SJCRH30 (cell line): ENCODE measurements at places on chromosomes 12 and 14. TPM values are rescaled to one million over a fixed set of nuclear protein-coding genes. Genes with fewer than 3 reads are reported as not detected.
A peak's percentile ranks its signal among the peaks of the same experiment; 100 is the strongest.

Gene CTSG
- not detected in 2 replicates for total RNA-seq

Gene ESR2
- 11.8 and 12.1 TPM in 2 replicates for total RNA-seq

Gene STX2
- total RNA-seq, result 26.9 TPM in 2 replicates

Gene ENDOU
- total RNA-seq, result not detected in 2 replicates

Gene MSI1
- 4.8 and 5.4 TPM in 2 replicates for total RNA-seq

Gene LUM
- total RNA-seq, result 1.5 and 1.7 TPM in 2 replicates

Gene MGP
- total RNA-seq, result 2.8 and 3.2 TPM in 2 replicates

Gene KLRD1
- 0.08 and 0.32 TPM in 2 replicates for total RNA-seq

Gene GLT8D2
- total RNA-seq, result 16.7 and 17.9 TPM in 2 replicates

DNA sequence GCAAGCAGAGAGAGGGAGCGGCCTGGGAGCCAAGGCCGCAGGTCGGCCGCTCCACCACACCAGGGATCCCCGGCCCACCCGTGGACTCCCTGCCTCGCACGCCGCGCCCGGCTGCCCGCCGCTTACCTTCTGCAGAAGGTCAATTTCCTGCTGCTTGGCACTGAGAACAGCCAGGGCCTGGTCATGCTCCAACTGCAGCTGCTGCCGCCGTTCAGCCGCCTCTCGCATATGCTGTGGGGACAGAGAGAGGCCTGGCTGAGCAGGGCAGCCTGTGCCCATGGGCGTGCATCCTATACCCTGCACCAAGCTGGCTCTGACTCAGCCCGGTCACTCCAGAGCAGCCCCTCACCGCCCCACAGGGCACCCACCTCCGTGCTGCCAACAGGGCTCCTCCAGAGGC lies 141.1 kb downstream of the PIWIL1 start:
- peak; percentile 34 for DNase-seq
- no peak overlapping the region for H3K4me3 ChIP-seq
- peaks cover 12% of the 10 kb centered on the region; the same call in 1 of the 2 replicates for H3K27me3 ChIP-seq
- no peaks in the 10 kb centered on the region for H3K36me3 ChIP-seq

DNA sequence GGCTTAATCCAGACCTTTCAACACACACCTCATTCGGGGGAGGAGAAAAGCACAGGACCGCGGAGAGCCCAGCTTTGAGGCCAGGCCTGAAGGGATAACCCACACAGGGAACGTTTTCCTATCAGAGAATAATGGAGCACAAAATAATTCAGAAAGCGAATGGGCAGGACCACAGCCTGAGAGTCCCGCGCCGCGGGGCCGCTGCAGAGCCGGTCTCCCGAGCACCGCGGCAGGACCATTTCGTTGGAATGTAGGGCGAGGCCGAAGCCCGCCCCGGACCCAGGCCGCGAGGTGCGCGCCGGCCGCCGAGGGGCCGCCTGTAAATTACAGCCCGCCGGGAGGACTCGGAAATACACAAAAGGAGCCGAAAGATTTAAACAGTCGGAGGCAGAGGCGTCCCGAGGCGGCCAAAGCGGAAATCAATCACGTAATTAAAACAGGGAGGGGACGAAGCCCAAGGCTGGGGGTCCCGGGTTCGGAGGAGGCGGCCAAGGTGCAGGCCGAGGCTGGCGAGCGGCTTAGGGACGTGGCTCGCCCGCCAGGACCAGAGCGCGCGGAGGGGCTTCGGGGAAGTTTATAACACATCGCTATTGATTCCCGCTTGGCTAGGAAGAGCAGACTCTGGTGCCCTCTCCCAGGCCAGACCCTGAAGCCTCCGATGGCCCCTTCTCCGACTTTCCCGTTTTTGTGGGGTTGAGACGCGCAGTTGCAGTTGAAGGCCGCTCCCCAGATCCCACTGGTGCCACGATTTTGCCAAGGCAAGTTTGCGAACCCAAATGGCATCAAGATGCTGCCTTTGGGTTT lies 6.3 kb upstream of the HOXC4 start:
- DNase-seq, result no peak
- H3K4me1 ChIP-seq, result peaks cover 12% of the 10 kb centered on the region
- no peaks in the 10 kb centered on the region for H3K36me3 ChIP-seq

GRCh38 chr14:70890826-70891659 lies 16.2 kb upstream of the PCNX1 start:
- H3K36me3 ChIP-seq, result no peaks in the 10 kb centered on the region
- no peak overlapping the region for H3K4me3 ChIP-seq
- no peaks in the 10 kb centered on the region for H3K27me3 ChIP-seq
- H3K4me1 ChIP-seq, result no peaks in the 10 kb centered on the region
- DNase-seq, result no peak

DNA sequence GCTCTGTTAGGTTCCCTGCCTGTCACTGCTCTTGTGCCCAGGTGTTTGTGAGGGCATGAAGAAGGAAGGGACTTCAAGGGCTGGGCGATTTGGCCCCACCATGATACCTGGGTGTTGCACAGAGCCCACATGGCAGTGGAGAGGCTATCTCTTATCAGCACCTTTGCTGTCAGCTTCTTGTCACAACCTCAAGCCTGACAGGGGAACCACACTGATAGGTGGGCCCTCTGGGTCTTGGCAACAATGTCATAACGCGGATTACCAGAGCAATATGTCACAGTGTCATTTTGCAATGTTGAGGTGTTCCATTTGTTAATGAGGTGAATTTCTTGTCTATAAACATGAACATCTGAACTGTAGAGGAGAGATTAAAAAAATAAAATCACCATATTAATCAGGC lies 22.9 kb upstream of the CACNA1C start:
- H3K27me3 ChIP-seq, result peaks cover 46% of the 10 kb centered on the region
- no peaks in the 10 kb centered on the region for H3K4me1 ChIP-seq
- H3K36me3 ChIP-seq, result no peaks in the 10 kb centered on the region
- DNase-seq, result no peak
- no peak overlapping the region for H3K27ac ChIP-seq

GRCh38 chr12:123912415-123913380 lies 59.9 kb downstream of the CCDC92 start:
- H3K4me3 ChIP-seq, result no peak overlapping the region
- no peak overlapping the region for H3K27ac ChIP-seq
- no peaks in the 10 kb centered on the region for H3K36me3 ChIP-seq
- peaks cover 11% of the 10 kb centered on the region; the same call in 1 of the 2 replicates for H3K4me1 ChIP-seq
- H3K27me3 ChIP-seq, result no peaks in the 10 kb centered on the region

GRCh38 chr12:4353785-4354208 lies 25.7 kb downstream of the FGF23 start:
- no peak overlapping the region for H3K27ac ChIP-seq
- H3K4me3 ChIP-seq, result no peak overlapping the region
- H3K27me3 ChIP-seq, result no peaks in the 10 kb centered on the region
- peaks cover 35% of the 10 kb centered on the region for H3K36me3 ChIP-seq

DNA sequence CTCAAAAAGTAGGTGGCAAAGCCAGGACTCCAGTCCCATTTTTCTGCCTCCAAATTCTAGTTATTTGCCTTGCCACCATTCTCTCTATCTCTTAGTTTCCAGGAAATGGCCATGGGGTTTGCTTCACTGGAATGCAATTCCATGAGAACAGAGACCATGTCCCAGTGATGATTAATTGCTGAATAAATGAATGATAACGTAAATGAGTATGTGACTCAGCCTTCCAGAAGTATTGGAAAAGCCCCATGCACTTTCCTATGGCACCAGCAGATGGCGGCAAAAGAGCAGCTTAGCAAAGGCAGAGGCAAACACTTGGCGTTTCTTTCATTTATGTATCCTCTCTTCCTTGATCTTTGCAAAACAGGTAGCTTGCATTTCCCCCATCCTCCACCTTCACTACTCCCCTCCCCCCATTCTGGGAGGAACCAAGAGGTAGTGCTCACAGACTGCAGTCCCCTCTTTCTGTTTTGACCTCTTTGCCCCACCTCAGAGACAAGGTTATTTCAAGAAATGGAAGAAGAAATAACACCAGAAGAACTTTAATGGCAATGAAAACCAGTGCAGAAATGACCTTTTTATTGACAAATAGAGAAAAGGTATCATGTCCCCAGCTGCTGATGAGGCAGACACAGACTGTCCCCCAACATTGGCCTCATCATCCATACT lies 21.3 kb downstream of the TBX3 start:
- DNase-seq, result peak; percentile 36
- H3K4me3 ChIP-seq, result no peak overlapping the region
- H3K27ac ChIP-seq, result no peak overlapping the region
- H3K4me1 ChIP-seq, result no peaks in the 10 kb centered on the region

GRCh38 chr14:34122081-34122480 lies 171.2 kb upstream of the EGLN3 start:
- no peak overlapping the region for H3K4me3 ChIP-seq
- DNase-seq, result no peak
- H3K27ac ChIP-seq, result no peak overlapping the region
- no peaks in the 10 kb centered on the region for H3K36me3 ChIP-seq
- H3K27me3 ChIP-seq, result no peaks in the 10 kb centered on the region; the same call in 1 of the 2 replicates

DNA sequence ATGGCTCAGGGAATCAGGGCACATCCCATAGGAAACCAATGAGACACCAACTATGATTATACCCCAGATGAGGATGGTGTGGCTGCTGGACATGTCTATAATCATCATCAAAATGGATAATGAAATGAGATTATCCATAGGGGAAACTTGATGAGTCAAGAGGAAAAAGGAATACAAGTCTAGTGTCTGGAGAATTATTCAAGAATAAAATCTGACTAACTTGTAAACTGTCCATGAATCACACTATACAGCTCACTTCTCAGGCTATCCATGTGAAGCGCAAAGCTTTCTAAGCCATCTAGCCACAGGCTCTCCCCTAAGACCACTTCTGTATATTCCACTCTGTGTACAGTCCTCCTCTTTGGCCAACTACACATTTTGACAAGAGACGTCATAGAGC lies 52.5 kb downstream of the DUSP16 start:
- H3K27ac ChIP-seq, result no peak overlapping the region
- no peak overlapping the region for H3K4me3 ChIP-seq
- no peaks in the 10 kb centered on the region for H3K27me3 ChIP-seq
- H3K4me1 ChIP-seq, result no peaks in the 10 kb centered on the region

DNA sequence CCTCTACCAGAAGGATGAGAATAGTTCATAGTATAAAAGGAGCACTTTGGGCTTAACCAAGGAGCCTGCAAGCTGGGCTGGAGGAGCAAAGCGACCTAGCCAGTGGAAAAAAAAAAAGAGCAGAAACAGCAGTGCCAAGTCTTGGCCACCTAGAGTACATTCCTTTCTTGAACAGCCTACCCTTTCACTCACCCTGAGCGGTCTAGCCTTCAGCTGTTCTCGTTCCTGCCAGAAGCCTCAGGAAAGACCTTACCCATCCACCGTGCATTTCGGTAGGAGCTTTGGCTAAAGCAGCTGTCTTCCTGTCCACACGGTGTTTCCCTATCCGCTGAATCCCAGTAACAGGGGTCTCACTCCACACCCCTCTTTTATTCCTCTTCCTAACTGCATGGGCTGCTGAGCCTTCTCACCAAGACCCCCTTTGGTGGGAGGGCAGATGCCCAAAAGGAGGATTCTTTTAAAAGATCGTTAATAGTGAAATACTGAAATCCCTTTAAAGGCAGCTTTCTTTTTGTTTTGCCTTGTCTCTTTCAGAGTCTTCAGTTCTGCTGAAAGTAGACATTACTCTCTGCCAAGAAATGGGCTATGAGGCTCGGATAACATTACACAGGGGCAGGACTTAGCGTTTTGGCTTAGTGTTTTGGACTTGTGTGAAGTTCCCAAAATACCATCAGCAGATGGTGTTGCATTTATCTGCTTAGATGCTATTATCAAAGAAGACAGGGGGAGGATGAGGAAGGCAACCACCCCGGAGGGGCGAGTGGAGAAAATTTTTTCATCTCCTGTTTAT lies 88.5 kb upstream of the METAP2 start:
- peak overlapping the region; percentile 97 for H3K27ac ChIP-seq
- peak; percentile 97 for DNase-seq
- peaks cover 5% of the 10 kb centered on the region for H3K4me1 ChIP-seq
- H3K36me3 ChIP-seq, result no peaks in the 10 kb centered on the region
- no peaks in the 10 kb centered on the region for H3K27me3 ChIP-seq

GRCh38 chr14:73262427-73263183 lies 25.3 kb downstream of the PAPLN start:
- no peaks in the 10 kb centered on the region for H3K36me3 ChIP-seq
- H3K4me1 ChIP-seq, result no peaks in the 10 kb centered on the region
- no peaks in the 10 kb centered on the region for H3K27me3 ChIP-seq

- peak overlapping the region; percentile 7 for H3K4me3 ChIP-seq
- H3K27me3 ChIP-seq, result no peaks in the 10 kb centered on the region
- H3K4me1 ChIP-seq, result peaks cover 55% of the 10 kb centered on the region
- peak overlapping the region; percentile 80 for H3K27ac ChIP-seq
- no peaks in the 10 kb centered on the region for H3K36me3 ChIP-seq
These were observed 94.3 kb downstream of the LRRC74A start for GRCh38 chr14:76920331-76921087.

GRCh38 chr12:97967831-97968230 lies 505.2 kb downstream of the RMST start:
- H3K4me1 ChIP-seq, result no peaks in the 10 kb centered on the region
- H3K36me3 ChIP-seq, result no peaks in the 10 kb centered on the region
- no peak overlapping the region for H3K27ac ChIP-seq
- H3K27me3 ChIP-seq, result no peaks in the 10 kb centered on the region

- H3K27me3 ChIP-seq, result no peaks in the 10 kb centered on the region
- H3K27ac ChIP-seq, result no peak overlapping the region
- H3K4me3 ChIP-seq, result no peak overlapping the region
- H3K4me1 ChIP-seq, result no peaks in the 10 kb centered on the region
These were observed 48.6 kb downstream of the PCNX1 start for GRCh38 chr14:70955543-70956480.

- no peak for DNase-seq
- H3K4me1 ChIP-seq, result peaks cover 7% of the 10 kb centered on the region
- H3K27ac ChIP-seq, result no peak overlapping the region
- no peaks in the 10 kb centered on the region for H3K27me3 ChIP-seq
- no peak overlapping the region for H3K4me3 ChIP-seq
These were observed 11.9 kb upstream of the KLRB1 start for GRCh38 chr12:9619411-9620179.

- no peak overlapping the region for H3K27ac ChIP-seq
- no peaks in the 10 kb centered on the region for H3K27me3 ChIP-seq
- no peak overlapping the region for H3K4me3 ChIP-seq
- H3K4me1 ChIP-seq, result peaks cover 4% of the 10 kb centered on the region
These were observed 25.1 kb downstream of the CDK17 start for GRCh38 chr12:96375170-96375569.

DNA sequence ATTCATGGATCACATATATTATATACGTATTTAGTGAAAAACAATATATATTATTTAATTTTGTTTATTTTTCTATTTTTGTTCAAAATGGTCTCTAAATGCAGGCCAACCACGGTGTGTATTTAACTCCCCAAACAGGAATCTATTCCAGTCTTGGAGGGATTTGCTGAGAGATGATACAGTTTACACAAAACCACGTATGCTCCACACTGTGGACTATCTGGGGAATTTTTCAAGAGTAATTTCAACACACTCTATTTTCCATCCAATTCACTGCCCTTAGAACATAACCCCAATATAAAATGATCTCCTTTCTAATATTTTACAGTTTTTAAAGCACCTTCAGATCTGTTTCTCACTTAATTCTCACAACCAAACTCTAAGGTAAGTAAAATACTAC lies 15.3 kb downstream of the EML1 start:
- H3K27ac ChIP-seq, result no peak overlapping the region
- H3K27me3 ChIP-seq, result no peaks in the 10 kb centered on the region
- no peak overlapping the region for H3K4me3 ChIP-seq
- no peak for DNase-seq
- no peaks in the 10 kb centered on the region; the same call in 1 of the 2 replicates for H3K4me1 ChIP-seq

GRCh38 chr12:63888908-63889635 lies 44.6 kb downstream of the SRGAP1 start:
- peaks cover 7% of the 10 kb centered on the region for H3K4me1 ChIP-seq
- H3K36me3 ChIP-seq, result 0 out of 2 replicates have a peak, but pooled peaks cover 3% of the 10 kb centered on the region
- H3K27me3 ChIP-seq, result no peaks in the 10 kb centered on the region
- peak; percentile 46 for DNase-seq
- no peak overlapping the region for H3K4me3 ChIP-seq

- H3K36me3 ChIP-seq, result no peaks in the 10 kb centered on the region
- H3K4me1 ChIP-seq, result peaks cover 8% of the 10 kb centered on the region
- no peak overlapping the region for H3K27ac ChIP-seq
- no peak overlapping the region for H3K4me3 ChIP-seq
These were observed 229.4 kb downstream of the BCL11B start for GRCh38 chr14:99042381-99043266.
